ENCODE measurements at places on chromosomes 3 and 15.

GRCh38 chr15:50261981-50262380 is 3.5 kb downstream of the HDC start:
- DNase-seq: no peak

DNA sequence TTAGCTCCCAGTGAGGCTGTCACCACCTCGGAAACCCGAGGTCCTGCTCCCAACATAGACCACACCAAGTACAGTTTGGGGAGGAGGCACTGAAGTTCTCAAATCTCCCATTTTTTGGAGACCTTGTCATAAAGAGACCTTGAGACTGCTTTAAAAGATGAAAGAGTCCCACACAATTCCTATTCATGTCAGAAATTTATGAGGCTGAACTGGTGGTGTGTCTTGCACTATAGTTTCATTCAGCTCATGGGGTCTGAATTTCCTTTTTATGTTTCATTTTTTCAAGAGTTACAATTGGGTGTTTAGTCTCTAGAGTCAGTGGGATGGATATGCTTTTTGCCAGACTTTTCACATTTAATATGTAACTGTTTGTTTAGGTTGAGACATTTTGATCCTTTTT is 318.1 kb upstream of the LRRFIP2 start:
- no peak for DNase-seq

- DNase-seq: no peak
These were observed 55.1 kb downstream of the MBNL1 start for GRCh38 chr3:152323834-152324233.

GRCh38 chr3:170726976-170727661 is 141.2 kb upstream of the SLC7A14 start:
- no peak for DNase-seq

DNA sequence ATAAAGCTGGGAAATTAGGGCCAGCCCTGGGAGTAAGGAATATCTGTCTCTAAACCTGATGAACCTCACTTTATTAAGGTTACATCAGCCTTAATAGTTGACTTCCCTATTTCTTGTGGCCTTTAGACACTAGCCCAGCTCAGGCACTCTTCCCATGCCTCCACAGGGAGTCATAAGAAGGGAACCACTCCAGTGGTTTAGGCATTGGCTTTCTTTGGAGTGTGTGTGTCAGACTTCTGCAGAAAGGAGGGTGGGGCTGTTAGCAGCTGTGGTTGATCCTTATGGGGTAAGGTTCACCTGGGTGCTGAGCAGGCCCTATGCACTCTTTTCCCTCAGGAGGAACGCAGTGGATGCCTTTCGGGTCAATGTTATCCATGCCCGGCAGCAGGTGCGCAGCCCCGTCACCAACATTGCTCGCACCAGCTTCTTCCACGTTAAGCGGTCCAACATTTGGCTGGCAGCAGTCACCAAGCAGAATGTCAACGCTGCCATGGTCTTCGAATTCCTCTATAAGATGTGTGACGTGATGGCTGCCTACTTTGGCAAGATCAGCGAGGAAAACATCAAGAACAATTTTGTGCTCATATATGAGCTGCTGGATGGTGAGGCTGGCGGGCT is 4.0 kb downstream of the AP2M1 start:
- DNase-seq: no peak

GRCh38 chr3:172367205-172368105 is 80.8 kb downstream of the GHSR start:
- no peak for DNase-seq

GRCh38 chr15:47616876-47617275 is 100.4 kb upstream of the SEMA6D start:
- no peak for DNase-seq

GRCh38 chr3:188026191-188026968 is 127.6 kb upstream of the LPP start:
- DNase-seq: no peak

- DNase-seq: no peak
These were observed 54.9 kb downstream of the EPHB3 start for GRCh38 chr3:184616436-184616835.

GRCh38 chr3:63705092-63705645 is 52.7 kb downstream of the SNTN start:
- DNase-seq: no peak
